ENCODE measurements at places on chromosomes 2 and 18. TPM values are rescaled to one million over a fixed set of nuclear protein-coding genes. Genes with fewer than 3 reads are reported as not detected.

GRCh38 chr2:69436596-69436937, 668 bp downstream of the NFU1 start:
- no peak for DNase-seq
- peak overlapping the region; percentile 91 for H3K27ac ChIP-seq
- H3K27me3 ChIP-seq, result no peaks in the 10 kb centered on the region
- peak overlapping the region; percentile 75 for H3K4me3 ChIP-seq
- peaks cover 32% of the 10 kb centered on the region for H3K4me1 ChIP-seq
- no peaks in the 10 kb centered on the region for H3K36me3 ChIP-seq

GRCh38 chr2:158776231-158776630, 18.9 kb upstream of the DAPL1 start:
- no peaks in the 10 kb centered on the region for H3K27me3 ChIP-seq
- no peaks in the 10 kb centered on the region for H3K36me3 ChIP-seq
- no peak overlapping the region for H3K4me3 ChIP-seq
- H3K27ac ChIP-seq, result no peak overlapping the region
- no peak for DNase-seq
- H3K4me1 ChIP-seq, result no peaks in the 10 kb centered on the region

GRCh38 chr2:222492683-222493082, 68.3 kb downstream of the SGPP2 start:
- H3K4me1 ChIP-seq, result no peaks in the 10 kb centered on the region
- no peak overlapping the region for H3K4me3 ChIP-seq
- H3K27ac ChIP-seq, result no peak overlapping the region
- H3K27me3 ChIP-seq, result no peaks in the 10 kb centered on the region

DNA sequence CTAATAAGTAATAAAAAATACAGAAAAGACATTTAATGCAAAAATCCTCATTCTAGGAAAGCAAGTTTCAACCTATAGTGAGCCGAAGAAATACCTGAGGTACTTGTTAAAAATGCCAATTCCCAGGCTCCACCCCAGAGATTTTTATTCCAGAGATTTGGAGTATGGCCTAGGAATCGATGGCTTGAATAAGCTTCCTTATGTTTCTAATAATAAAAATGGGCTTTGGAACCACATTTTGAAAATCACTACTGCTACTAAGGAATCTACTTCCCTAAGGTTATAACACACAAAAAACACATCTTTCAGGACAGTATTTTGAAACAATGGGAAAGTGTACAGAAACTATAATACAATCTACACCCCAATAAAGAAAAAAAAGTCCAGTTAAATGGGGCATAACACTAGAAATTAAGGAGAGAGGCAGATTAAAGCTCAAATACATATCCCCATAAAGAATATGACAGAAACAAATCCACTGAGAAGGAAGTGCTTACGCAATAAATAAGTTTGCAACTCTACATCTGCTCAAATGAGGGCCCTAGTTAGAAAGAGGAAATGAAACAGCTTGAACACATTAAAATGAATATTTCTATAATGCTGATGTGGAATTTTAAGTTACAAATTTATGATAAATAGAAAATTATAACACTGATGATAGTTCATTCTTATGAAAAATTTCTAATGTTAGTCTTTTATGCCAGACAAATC, 103.7 kb downstream of the EPB41L3 start:
- DNase-seq, result no peak
- no peak overlapping the region for H3K27ac ChIP-seq
- H3K4me3 ChIP-seq, result no peak overlapping the region
- no peaks in the 10 kb centered on the region for H3K36me3 ChIP-seq
- H3K4me1 ChIP-seq, result no peaks in the 10 kb centered on the region
- H3K27me3 ChIP-seq, result no peaks in the 10 kb centered on the region

DNA sequence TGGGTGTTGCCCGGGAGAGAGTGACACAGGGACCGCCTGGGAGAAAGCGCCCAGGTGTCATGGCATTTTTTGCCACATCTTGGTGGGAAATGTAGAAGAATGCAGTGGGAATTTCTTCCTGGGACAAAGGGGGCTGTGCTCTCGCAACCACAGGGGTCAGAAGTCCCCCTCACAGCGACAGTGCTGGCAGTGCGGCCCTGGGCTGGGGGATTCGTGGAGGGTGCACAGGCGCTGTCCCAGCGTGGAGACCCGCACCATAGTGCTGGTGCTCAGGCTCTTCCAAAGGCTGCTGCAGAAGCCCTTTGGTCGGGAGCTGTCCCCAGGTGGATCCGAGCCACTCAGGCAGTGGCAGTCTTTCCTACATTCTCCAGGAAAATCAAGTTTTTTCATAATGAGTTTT, 128.8 kb upstream of the SOX11 start:
- no peak for DNase-seq
- H3K27me3 ChIP-seq, result no peaks in the 10 kb centered on the region
- H3K4me1 ChIP-seq, result no peaks in the 10 kb centered on the region
- no peak overlapping the region for H3K4me3 ChIP-seq
- H3K27ac ChIP-seq, result no peak overlapping the region
- H3K36me3 ChIP-seq, result no peaks in the 10 kb centered on the region

GRCh38 chr2:73911548-73912208, 15.0 kb upstream of the DGUOK start:
- H3K27me3 ChIP-seq, result no peaks in the 10 kb centered on the region
- H3K4me3 ChIP-seq, result no peak overlapping the region
- no peaks in the 10 kb centered on the region for H3K36me3 ChIP-seq
- no peak for DNase-seq
- no peak overlapping the region for H3K27ac ChIP-seq

DNA sequence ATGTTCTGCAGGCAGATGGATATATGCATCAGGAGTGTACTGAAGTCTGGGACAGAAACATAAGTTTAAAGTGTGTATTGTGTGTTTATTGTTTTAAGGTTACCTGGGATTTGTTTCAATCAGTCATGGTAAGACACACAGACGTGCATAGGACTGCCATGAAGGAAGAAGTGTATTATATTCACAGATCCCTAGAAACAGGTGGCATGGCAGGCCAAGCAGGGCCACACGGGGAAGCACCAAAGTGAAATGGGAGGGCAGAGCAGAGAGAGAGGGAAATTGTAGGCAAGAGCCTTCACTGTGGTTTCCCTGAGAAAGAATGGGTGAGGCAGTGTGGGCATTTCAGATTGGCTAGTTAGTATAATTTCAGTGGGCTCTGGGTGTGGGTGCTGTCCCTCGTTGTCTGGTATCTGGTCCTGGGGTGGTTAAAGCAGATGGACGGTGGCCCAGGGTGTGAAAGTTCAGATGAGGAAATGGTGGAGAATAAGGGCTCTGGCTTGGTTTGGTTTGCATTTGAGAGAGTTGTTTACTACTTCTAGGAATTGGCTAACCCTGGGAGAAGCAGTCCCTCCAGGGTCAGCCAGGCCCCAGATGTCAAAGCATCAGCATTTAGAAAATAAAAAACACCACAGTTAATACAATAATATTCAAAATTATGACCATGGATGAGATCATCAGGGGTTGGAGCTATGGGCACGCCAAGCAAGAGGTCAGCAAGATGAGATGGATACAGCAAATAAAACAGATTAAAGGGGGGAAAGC, 160.0 kb downstream of the LRRC30 start:
- H3K4me1 ChIP-seq, result no peaks in the 10 kb centered on the region
- H3K27ac ChIP-seq, result no peak overlapping the region
- DNase-seq, result no peak
- no peaks in the 10 kb centered on the region for H3K27me3 ChIP-seq
- H3K4me3 ChIP-seq, result no peak overlapping the region

DNA sequence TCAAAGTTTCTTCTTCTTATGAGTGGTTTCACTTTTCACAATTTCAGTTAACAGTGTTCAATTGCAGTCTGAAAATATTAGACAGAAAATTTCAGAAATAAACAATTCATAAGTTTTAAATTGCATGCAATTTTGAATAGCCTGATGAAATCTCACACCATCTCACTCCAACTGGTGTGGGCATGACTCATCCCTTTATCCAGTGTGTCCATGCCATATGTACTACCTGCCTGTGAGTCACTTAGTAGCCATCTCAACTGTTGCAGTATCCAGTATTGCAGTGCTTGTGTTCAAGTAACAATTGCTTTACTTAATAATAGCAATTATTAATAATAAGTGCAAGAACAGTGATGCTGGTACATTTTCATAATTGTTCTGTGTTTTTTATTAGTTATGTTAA, 1202.5 kb downstream of the DSC3 start:
- no peak overlapping the region for H3K4me3 ChIP-seq
- no peaks in the 10 kb centered on the region for H3K4me1 ChIP-seq
- H3K27me3 ChIP-seq, result no peaks in the 10 kb centered on the region
- H3K27ac ChIP-seq, result no peak overlapping the region
- no peaks in the 10 kb centered on the region for H3K36me3 ChIP-seq
- no peak for DNase-seq

- H3K4me1 ChIP-seq, result no peaks in the 10 kb centered on the region
- no peaks in the 10 kb centered on the region for H3K36me3 ChIP-seq
- DNase-seq, result no peak
- H3K4me3 ChIP-seq, result no peak overlapping the region
These were observed 96.7 kb downstream of the TMEM163 start for GRCh38 chr2:134621939-134622705.

DNA sequence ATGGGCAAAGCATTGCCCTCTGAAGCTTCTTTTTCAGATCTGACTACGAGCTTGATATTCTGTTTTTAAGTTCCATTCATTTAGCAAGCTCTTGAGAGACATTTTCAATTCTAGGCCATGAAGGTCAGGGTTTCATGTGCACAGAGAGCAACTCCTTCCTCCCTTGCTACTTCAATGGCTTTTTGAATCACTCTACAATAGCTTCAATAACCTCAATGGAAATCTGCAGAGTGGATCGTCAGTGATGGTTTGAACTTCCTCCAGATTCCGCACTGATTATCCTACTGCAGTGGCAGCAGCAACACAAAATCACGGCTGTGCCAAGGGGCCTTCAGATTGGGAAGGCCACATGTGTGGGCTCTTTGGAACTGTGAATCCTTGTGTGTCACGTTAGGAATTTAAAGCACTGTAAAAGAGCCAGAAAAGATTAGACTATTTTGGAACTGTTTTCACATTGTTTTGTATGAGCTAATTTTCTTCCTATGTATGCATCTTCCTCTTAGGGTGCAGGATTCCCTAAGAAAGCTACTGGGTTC, 88.4 kb upstream of the MGAT4A start:
- H3K27ac ChIP-seq, result no peak overlapping the region
- no peaks in the 10 kb centered on the region for H3K36me3 ChIP-seq
- DNase-seq, result no peak
- no peaks in the 10 kb centered on the region for H3K27me3 ChIP-seq

- no peaks in the 10 kb centered on the region for H3K27me3 ChIP-seq
- H3K4me1 ChIP-seq, result no peaks in the 10 kb centered on the region
- H3K4me3 ChIP-seq, result no peak overlapping the region
- H3K27ac ChIP-seq, result no peak overlapping the region
- H3K36me3 ChIP-seq, result no peaks in the 10 kb centered on the region
- no peak for DNase-seq
These were observed 77.1 kb downstream of the MBOAT2 start for GRCh38 chr2:8926356-8926755.

GRCh38 chr2:228321015-228321414, 139.5 kb upstream of the SPHKAP start:
- no peaks in the 10 kb centered on the region for H3K4me1 ChIP-seq
- H3K4me3 ChIP-seq, result no peak overlapping the region
- no peaks in the 10 kb centered on the region for H3K27me3 ChIP-seq
- no peak overlapping the region for H3K27ac ChIP-seq

GRCh38 chr2:144217853-144218633, 301.9 kb downstream of the ZEB2 start:
- H3K27ac ChIP-seq, result no peak overlapping the region
- H3K4me1 ChIP-seq, result peaks cover 24% of the 10 kb centered on the region
- no peak for DNase-seq
- H3K4me3 ChIP-seq, result no peak overlapping the region

GRCh38 chr18:34086370-34086769, 138.3 kb downstream of the NOL4 start:
- H3K4me1 ChIP-seq, result no peaks in the 10 kb centered on the region
- no peaks in the 10 kb centered on the region for H3K36me3 ChIP-seq
- no peak for DNase-seq
- no peaks in the 10 kb centered on the region for H3K27me3 ChIP-seq
- H3K4me3 ChIP-seq, result no peak overlapping the region

GRCh38 chr2:142188562-142188961, 57.7 kb upstream of the LRP1B start:
- H3K36me3 ChIP-seq, result no peaks in the 10 kb centered on the region
- H3K27me3 ChIP-seq, result no peaks in the 10 kb centered on the region
- H3K27ac ChIP-seq, result no peak overlapping the region
- H3K4me3 ChIP-seq, result no peak overlapping the region

GRCh38 chr2:102021779-102022178, 30.0 kb downstream of the IL1R2 start:
- no peaks in the 10 kb centered on the region for H3K4me1 ChIP-seq
- H3K27ac ChIP-seq, result no peak overlapping the region
- no peaks in the 10 kb centered on the region for H3K27me3 ChIP-seq
- H3K36me3 ChIP-seq, result no peaks in the 10 kb centered on the region
- DNase-seq, result no peak

DNA sequence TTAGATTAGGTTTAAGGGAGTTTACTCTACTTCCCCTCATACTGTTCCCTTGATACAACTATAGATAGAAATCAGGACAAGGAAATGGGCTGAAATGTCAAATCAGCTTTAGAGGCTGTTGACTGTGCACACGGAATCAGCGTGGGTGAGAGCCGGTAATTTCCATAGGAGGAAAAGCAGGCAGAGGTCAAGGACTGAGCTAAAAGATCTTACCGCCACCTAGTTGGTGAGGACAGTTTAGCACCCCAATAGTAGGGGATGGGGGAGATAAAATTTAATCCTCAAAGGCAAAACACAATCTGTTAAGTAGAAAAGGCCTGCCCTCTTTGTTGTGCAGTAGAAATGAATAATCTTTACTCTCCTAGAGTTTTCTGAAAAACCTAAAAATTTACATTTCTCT, 1154.5 kb upstream of the CHAC2 start:
- no peak for DNase-seq
- H3K27me3 ChIP-seq, result no peaks in the 10 kb centered on the region
- H3K4me1 ChIP-seq, result no peaks in the 10 kb centered on the region
- no peaks in the 10 kb centered on the region for H3K36me3 ChIP-seq

GRCh38 chr2:234887195-234887594, 64.6 kb upstream of the SH3BP4 start:
- H3K27ac ChIP-seq, result no peak overlapping the region
- no peaks in the 10 kb centered on the region for H3K27me3 ChIP-seq
- no peak overlapping the region for H3K4me3 ChIP-seq
- H3K36me3 ChIP-seq, result no peaks in the 10 kb centered on the region
- H3K4me1 ChIP-seq, result no peaks in the 10 kb centered on the region

DNA sequence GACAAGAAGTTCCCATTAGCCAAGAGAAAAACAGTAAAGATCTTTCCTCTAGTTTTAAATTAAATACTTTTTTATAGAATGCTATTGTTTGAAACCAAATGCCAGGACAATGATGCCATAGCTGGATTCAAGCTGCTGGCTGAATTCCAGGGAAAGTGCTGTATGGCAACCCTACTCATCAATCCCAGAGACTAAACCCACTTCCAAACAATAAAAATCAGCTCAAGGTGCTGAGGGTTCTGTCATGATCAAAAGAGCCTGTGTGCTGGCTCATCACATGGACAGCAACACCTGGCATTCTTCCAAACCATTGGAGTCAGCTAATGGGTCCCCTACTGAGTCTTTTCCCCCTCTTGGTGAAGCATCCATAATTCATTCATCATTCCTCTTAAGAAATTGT, 53.7 kb upstream of the PARD3B start:
- no peak for DNase-seq
- H3K4me1 ChIP-seq, result no peaks in the 10 kb centered on the region
- H3K27ac ChIP-seq, result no peak overlapping the region
- no peaks in the 10 kb centered on the region for H3K27me3 ChIP-seq
- no peak overlapping the region for H3K4me3 ChIP-seq

- no peak overlapping the region for H3K27ac ChIP-seq
- no peaks in the 10 kb centered on the region for H3K36me3 ChIP-seq
These were observed 37.5 kb downstream of the CMPK2 start for GRCh38 chr2:6828299-6828584.

Gene SLC8A1
- total RNA-seq, result 0.79 TPM

Gene FAHD2B
- total RNA-seq, result 21.2 TPM

Gene CHRND
- total RNA-seq, result not detected

Gene ASXL3
- not detected for total RNA-seq

Gene SP140L
- 102 TPM for total RNA-seq

Gene ANKRD30B
- total RNA-seq, result not detected

Gene G6PC2
- not detected for total RNA-seq

Gene CFC1
- total RNA-seq, result not detected

Data from CD4-positive, alpha-beta memory T cell (primary cell).